Cardiac septum (tissue), 1 donor: ENCODE measurements at places on chromosomes 12 and 14. TPM values are rescaled to one million over a fixed set of nuclear protein-coding genes. Genes with fewer than 3 reads are reported as not detected.

DNA sequence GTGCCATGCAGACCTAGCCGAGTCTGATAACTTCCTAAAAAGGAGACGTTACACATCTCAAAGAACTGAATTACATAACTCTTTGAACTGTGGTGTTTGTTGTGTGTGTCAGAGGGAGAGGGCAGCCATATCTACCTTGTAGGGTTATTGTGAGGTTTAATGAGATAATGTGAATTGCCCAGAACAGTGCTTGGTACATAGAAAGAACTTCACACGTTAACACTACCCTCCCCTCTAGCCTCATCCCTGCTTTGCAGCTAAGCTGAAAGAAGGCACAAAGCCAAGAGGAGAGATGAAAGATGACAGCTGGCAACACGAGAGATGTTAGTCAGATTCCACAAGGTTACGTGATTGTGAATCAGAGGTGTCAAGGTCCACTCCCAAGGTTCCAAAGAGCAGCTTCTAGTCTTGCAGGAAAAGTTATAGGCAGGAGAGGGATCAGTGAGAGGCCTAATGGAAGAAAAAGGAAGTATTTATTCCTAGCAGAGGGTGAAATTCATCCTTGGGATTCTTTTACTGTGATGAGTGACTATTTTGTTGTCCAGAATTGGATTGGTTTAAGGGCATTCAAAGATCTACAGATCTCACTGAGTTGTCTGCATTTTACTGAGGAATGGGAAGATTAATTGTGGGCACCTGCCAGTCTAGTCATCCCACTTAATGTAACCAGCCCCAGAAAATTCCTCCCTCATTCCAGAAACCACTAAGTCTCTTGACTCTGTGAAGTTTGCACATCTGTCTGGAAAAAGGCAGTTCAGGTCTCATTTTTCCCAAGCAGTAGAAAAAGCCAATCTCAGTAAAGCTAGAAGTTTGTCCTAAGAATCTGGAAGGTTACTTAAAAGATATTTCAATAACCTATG is 25.9 kb upstream of the WNK1 start:
- DNase-seq = no peak

GRCh38 chr14:32189811-32190210 is 12.0 kb upstream of the RNU6-7 start:
- no peak for DNase-seq

The TEX22 gene
- total RNA-seq = 0.46 TPM

- no peak for DNase-seq
These were observed 323.8 kb downstream of the RGS6 start for GRCh38 chr14:72256055-72256454.

The CIROP gene
- not detected for total RNA-seq
